Cardiac muscle cell (in vitro differentiated cells and primary cell): ENCODE measurements at places on chromosomes 7 and 10. TPM values are rescaled to one million over a fixed set of nuclear protein-coding genes. Genes with fewer than 3 reads are reported as not detected.

Gene GPRIN2
- 2.3 and 9.1 TPM in 2 replicates for total RNA-seq

Gene FIGNL1
- total RNA-seq = 7.9 and 8.9 TPM in 2 replicates

Gene NEUROD6
- not detected in 2 replicates for total RNA-seq

Gene IL6
- total RNA-seq = not detected in 2 replicates

Gene AKR1D1
- total RNA-seq = 0.28 TPM in 1 of 2 replicates, not detected in the other

Gene R3HCC1L
- total RNA-seq = 15.2 and 16.9 TPM in 2 replicates

Gene SPDYE11
- not detected in 2 replicates for total RNA-seq

Gene UNC5B
- 112 and 172 TPM in 2 replicates for total RNA-seq

Gene ADGRA1
- total RNA-seq = 0.24 and 0.28 TPM in 2 replicates

Gene AKR1B15
- 0.21 and 1.6 TPM in 2 replicates for total RNA-seq

Gene LZTS2
- 156 and 168 TPM in 2 replicates for total RNA-seq

Gene ZNF853
- total RNA-seq = 31.3 and 32.2 TPM in 2 replicates

- no peak for DNase-seq
These were observed 2.7 kb downstream of the MUC3A start for GRCh38 chr7:100951888-100952560.

- DNase-seq = peak; percentile 30
These were observed 167.7 kb upstream of the PPP1R3A start for GRCh38 chr7:114086537-114086913.

- no peak for DNase-seq
These were observed 66.1 kb upstream of the AQP1 start for GRCh38 chr7:30845426-30846135.

GRCh38 chr7:46908770-46909169, 673.1 kb downstream of the TNS3 start:
- DNase-seq = peak; percentile 91

GRCh38 chr10:72694476-72695369, 2.8 kb downstream of the MCU start:
- DNase-seq = peak; percentile 67

GRCh38 chr7:91266689-91267090, 2.5 kb downstream of the FZD1 start:
- peak; percentile 22 for DNase-seq

DNA sequence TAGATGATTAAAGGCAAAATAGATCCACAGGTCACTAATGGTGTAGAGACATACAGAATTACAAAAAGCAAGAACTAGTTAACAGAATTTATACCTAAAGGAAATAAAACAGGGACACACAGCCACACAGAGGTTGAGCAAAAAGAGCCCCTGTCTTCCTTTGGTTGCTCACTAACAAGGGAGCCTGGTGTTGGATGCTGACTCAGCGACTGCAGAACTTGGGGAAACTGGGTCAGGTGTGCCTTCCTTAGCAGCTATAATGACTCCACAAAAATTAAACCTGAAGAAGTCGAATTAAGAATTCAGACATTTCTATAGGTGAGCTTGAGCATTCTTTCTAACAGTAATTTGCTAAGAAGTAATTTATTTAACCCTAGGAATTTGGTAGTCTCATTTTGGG, 15.0 kb downstream of the POM121L12 start:
- DNase-seq = no peak

DNA sequence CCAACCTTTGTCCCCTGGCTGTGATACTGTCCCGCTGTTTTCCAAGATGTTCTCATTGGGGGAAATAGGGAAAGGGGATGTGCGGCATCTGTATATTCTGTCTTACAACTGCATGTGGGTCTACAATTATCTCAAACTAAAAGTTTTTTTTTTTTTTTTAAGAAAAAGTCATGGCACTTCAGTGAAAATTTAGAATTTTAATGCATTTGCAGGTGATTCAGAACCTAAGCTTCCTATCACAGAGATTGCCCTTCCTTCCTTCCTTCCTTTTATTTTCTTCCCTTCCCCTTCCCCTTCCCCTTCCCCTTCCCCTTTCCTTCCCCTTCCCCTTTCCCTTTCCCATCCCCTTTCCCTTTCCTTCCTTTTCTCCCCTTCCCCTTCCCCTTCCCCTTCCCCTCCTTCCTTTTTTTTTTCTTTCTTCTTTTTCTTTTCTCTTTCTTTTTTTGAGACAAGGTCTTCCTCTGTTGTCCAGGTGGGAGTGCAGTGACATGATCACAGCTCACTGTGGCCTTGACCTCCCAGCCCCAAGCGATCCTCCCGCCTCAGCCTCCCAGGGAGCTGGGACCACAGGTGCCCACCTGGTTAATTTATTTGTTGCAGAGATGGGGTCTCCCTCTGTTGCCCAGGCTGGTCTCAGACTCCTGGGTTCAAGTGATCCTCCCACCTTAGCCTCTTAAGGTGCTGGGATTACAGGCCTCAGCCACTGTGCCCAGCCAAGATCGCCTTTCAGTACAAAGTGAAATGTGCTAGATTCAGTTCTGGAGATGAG, 32.0 kb downstream of the JAKMIP3 start:
- DNase-seq = no peak

DNA sequence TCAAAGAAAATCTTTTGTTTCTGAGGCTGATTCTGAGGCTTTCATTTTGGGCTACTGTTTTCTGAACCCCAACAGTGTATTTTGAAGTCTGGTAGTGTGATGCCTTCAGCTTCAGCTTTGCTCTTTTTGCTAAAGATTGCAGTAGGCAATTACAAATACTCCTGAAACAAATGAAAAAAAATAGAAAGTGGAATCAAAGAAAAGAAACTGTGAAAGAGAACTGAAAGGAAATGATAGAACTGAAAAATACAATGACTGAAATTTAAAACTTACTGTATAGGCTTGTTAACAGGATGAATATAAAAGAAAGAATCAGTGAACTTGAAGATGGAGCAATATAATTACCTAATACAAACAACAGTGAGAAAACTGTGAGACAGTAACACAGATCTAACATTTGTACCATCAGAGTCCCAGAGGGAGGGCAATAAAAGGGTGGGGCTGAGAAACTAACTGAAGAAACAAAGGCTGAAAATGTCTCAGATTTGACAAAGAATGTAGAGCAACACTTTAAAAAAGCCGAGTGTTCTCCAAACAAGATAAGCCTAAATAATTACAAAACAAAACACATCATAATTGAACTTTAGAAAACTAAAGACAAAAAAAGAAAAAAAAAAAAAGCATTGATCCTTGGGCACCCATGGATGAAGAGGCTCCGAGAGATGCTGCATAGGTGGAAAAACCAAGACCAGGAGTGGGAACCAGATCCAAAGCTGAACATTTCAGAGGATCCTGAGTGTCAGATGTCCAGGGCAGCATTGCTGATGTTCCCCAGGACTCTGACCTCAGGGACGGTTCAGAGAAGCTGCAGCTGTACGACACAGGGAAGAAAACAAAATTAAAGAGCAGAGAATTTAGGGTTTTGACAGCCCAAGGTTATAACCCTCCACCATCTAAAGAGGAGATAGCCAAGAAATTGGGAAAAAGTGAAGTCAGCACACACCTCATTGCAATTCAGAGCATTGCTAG, 223.2 kb upstream of the IGFBP3 start:
- no peak for DNase-seq

DNA sequence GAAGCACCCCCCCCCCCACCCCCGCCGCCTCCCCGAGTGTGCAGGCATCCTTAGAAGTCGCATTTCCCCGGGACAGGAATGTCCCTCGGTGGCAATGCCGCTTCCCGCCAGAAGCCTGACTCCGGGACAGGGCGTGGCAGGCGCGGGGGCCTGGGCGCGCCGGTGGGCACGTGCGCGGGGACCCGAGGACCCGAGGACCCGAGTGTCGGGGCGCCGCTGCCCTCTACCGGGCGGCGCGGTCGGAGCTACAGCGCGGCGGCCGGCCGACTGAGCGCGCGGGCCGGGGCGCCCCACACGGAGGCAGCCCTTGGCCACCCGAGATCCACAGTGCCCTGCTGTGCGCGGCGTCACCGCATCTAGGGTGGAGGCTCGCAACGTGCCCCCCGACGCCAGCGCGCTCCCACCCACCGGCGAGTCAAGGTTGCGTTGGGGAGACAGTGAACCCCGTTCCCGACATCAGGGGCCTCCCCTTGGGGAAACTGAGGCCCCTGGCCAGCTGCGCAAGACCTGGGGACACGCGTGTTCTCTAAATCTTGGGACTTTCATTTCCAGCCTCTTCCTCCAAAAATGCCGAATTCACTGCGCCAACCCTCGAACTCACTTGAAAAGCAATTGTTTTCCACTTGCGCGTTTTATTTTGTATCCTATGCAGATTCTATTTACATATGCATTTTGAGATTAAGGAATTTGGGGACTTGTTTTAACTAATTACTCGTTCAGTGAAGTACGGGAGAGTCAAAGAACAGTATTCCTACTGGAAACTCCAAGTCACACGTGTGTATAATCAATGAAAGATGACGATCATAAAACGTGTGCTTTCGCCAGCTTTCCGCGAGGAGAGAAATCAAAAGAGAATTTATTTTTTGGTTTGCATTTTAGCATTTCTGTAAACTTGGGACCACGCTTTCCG, 3.1 kb upstream of the CUX1 start:
- peak; percentile 86 for DNase-seq

DNA sequence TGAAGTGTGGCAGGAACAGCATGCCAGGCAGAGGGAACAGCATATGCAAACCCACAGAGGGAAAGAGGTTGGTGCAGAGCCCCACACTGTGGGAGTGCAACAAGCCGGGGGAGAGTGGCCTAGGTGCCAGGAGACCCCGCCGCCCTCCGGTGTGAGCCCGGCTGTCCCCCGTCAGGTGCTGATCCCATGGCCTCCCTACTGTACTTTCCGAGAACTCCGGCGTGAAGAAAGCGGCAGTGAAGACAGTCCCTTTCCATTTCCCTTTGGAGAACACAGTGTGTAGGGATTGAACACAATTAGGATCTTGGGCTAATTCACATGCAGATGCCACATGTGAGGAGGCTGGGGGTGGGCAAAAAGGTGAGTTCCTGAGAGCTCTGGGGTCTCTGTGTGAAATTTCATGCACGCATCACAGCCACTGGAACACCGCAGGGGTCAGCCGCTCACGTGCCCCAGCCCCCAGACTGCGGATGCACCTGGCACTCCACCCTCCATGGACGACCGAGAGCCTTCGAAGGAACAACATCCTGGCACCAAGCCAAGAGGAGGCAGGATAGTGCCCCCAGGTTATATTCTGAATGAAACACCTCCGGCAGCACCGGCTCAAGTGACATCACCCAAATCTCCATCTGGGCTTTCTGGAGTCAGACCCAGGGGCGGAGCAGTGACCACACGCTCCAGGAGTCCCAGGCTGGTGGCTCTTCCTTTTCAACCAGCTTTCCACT, 82.1 kb upstream of the PPP2R2D start:
- DNase-seq = no peak

GRCh38 chr10:80196950-80197315, 8.4 kb downstream of the ANXA11 start:
- no peak for DNase-seq

DNA sequence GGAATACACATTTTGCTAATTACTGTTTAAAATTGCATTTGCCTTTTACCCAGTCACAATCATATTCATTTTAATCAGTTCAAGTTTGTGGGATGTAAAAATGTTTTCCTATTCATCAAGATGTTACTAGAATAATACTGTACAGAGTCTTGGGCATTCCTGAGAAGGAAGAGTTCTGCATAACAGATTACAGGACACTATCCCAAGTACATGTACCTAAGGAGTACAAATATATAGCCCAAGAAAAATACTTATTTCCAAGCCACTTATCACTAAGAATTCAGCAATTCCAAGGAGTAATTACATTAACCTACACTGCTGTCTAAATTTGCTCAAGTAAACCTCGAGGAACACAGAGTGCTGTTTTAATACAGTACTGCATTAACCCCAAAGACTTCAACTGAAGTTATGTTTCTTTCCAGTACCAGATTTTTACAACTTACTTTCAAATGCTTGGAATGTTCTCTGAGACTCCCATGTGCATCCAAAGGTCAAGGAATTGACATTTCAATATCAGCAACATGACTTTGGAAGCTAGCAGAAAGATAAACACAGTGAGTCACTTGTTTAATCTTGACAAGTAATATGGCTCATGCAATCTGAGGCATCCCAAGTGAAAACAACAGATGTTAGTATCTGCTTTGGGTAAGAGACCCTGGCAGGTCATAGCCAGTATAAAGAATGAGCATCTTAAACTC, 125.4 kb upstream of the BET1 start:
- no peak for DNase-seq

- DNase-seq = no peak
These were observed 268.4 kb upstream of the NPVF start for GRCh38 chr7:25496476-25497368.

DNA sequence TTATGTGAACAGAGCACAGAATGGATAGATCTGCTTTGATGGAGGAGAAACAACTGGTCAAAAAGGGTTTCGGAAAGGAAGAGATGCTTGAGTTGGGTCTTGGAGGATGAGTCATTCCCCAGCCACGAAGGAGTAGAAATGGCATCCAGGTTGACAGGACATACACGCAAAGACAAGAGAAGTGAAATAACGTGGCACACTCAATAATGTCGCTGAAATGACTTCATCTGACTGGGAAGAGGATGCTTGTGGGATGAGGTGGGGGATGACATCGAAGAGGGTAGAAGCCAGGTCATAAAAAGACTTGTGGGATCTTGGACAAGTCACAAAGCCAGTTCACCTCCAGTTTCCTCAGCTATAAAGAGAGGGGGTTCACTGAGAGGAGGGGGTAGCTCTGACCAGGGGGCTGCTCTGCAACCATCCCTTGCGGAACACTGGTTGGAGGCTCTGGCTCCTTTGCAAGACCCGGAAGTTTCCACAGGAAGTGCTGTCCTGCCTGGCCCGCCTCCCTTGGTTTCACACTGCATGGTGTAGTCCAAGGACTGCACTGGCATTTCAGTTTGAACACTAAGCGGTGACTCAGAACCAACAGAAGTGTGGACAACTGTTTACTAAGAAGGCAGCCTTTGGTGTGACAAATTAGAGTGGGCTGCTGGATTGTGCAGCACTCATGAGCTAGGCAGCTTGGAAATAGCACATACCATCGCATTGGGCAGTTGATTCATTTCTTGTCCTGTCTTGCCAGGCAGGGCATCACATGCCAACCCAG, 189.9 kb upstream of the ADO start:
- no peak for DNase-seq

GRCh38 chr10:2891073-2891769, 176.1 kb upstream of the PFKP start:
- DNase-seq = no peak

DNA sequence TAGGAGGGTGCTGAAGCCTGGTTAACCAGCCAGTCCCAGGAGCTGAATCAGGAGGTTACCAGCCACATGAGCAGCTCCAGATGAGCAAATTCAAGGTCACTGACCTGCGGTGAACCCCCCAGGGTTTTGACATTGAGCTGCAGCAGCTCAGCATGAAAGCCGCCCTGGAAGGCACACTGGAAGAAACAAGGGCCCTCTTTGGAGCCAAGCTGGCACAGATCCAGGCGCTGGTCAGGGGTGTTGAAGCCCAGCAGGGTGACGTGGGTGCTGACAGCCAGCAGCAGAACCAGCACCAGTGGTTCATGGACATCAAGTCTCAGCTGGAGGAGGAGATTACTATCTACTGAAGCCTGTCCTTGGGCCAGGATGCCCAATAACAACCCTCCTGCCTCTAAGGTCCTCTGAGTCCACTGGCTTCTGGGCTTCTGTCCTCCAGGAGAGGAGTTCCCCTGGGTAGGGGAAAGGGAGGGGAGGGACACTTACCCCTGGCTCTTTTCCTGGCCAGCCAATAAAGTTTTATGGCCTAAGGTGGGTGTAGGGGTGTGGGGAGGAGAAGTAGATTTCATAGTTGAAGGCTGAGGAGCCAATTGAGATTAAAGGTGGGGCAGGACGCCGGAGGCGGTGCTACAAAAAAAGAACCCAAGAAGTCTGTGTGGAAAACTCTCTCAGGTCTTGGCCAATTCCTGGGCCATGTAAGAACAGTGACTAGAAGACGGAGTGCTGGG, 29.4 kb upstream of the ATOH7 start:
- peak; percentile 63 for DNase-seq

- DNase-seq = no peak
These were observed 694.9 kb upstream of the KCND2 start for GRCh38 chr7:119578116-119578515.
